ENCODE measurements at places on chromosomes 5 and 9.

DNA sequence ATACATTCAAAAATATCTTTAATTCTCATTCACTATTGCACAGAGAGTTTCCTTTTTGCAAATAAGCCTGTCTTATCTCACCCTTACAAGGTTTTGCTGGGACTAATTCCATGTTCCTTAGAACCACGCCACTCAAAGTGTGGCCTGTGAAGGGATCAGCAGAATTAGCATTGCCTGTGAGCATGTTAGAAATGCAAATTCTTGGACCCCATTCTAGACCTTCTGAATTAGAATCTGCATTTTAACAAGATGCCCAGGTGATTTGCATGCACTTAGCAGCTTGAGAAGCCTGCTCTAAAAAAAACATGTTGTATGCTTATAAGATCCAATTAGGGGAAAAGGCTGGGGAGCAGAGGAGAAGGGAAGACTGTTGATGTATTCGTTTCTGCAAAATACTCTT lies 460.0 kb downstream of the NTRK2 start:
- no peak for DNase-seq

DNA sequence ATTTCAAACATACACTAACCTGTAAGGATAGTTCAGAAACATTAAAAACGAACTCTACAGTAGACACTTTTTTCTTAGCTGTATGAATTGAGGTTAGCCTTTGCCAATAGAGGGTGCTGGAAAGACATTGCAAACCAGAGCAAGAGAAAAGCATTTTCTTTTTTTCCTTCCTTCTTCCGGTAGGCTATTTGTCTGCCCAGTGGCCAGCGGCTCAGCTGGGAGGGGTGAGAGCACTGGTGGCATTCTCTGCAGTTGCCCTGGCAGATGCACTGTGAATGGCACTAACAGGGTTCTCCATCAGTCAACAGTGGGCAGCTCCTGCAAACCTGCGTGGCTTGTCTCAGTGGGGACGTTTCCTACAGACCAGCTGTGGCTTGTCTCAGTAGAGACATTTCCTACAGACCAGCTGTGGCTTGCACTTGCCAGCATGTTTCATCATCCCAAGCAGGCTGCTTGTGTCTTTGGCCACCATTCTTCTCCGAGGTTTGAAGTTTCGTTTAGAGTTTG lies 984.5 kb upstream of the CDH18 start:
- no peak for DNase-seq

- no peak for DNase-seq
Measured at GRCh38 chr9:113636165-113636564, 172.6 kb downstream of the RGS3 start.

DNA sequence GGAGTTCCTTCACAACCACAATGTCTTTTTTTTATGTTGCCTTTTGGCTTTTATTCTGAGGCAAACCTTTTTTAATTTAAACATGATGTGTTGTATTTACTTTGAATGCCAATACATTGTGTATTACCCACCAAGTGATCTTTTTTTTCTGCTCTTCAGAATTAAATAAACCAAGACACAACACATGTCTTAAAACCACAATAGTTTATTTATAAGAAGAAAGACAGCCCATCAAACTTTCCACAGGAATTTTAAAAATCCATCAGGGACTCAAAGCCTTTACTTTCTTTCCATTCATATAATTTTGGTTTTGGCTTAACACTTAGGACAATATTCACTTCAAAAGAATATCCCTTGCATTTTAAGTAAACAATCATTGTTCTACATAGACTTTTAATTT lies 321.8 kb upstream of the MEF2C start:
- DNase-seq: no peak

DNA sequence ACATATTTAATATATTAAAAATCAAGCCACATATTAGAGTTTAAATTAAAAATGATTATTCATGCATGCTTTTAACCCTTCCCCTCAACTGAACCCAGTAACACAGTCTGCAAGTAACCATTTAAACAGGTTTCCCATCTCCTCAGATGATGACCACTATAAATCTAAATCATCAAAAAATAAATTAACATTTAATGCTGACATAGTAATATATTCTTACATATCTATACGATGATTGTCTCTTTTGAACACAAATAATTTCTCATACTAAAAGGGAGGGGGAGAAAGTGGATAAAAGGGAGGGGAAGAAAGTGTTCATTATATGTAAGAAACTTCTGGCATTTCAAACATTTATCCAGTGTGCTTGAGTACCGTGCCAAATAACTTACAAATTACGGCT lies 701.6 kb downstream of the MTRR start:
- DNase-seq: no peak
